ENCODE measurements at places on chromosomes 4 and X.
A peak's percentile ranks its signal among the peaks of the same experiment; 100 is the strongest.

DNA sequence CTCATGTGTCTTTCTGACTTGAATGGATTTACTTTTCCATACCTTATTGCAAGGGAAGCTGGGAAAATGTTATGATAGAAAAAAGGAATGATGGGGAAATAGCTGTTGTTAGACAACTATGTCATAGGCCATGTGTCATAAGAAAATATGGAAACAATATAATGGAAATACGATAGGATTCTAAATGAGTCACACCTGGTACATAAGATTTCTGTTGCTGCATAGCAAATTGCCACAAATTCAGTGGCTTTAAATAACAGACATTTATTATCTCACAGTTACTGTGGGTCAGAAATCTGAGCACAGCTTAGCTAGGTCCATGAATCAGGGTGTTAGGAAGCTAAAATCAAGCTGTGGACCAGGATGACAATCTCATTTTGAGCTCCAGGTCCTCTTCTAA is 44.6 kb upstream of the ANKRD50 start:
- H3K36me3 ChIP-seq: no peaks in the 10 kb centered on the region
- H3K27ac ChIP-seq: no peak overlapping the region
- no peak overlapping the region for H3K4me3 ChIP-seq

DNA sequence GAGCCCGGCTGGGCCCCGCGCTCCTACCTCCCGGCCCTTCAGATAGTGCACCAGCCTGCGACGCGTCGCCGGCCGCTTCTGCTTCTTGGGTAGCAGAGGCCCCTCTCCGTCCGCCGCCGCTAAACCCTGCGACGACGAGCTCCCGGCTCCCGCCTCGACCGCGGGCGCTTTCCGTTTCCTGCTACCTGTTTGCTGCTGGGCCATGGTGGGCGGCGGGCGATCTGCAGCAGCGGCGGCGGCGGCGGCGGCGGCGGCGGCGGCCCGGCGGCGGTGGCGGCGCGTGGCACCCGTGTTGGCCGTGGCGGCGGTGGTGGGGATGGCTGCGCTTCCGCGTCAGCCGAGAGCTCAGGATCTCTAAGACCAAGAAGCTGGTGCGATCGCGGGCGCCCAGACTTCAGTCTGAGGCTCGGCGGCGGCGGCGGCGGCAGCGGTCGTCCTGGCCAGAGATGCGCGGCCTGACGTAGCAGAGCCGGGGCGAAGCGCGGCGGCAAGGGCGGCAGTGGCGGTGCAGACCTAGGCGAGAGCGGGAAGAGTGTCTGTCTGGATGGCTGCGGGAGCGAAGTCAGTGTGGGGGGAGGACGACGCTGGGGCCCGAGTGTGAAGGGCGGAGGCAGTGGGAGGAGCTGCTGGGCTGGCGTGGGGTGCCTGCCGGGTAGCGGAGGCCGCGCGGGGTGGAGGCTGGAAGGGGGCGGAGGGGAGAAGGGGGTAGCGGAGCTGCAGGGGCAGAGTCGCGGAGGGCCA is at the start of gene DCAF12L2:
Gene DCAF12L2 (minus strand): TSS at position 569 of the 741 bp plus-strand sequence. CDS start 365 bp downstream, at position 204.
- peak within 1 kb of the TSS; percentile 38 for H3K4me3 ChIP-seq
- H3K27me3 ChIP-seq: no peaks in the 10 kb centered on the region
- peaks cover 2% of the 10 kb centered on the region for H3K36me3 ChIP-seq
- H3K4me1 ChIP-seq: peaks cover 6% of the 10 kb centered on the region
- H3K27ac ChIP-seq: peak within 1 kb of the TSS; percentile 33
- DNase-seq: no peak

GRCh38 chrX:74293343-74293946 is 10.5 kb upstream of the ZCCHC13 start:
- DNase-seq: peak; percentile 93
- H3K27me3 ChIP-seq: peaks cover 10% of the 10 kb centered on the region
- H3K36me3 ChIP-seq: no peaks in the 10 kb centered on the region
- peak overlapping the region; percentile 94 for H3K27ac ChIP-seq

- peaks cover 26% of the 10 kb centered on the region for H3K27me3 ChIP-seq
- DNase-seq: peak; percentile 4
- no peak overlapping the region for H3K4me3 ChIP-seq
Observed at GRCh38 chrX:20218836-20219505, 47.7 kb downstream of the RPS6KA3 start.

GRCh38 chrX:39726771-39727170 is 371.0 kb downstream of the BCOR start:
- peaks cover 24% of the 10 kb centered on the region for H3K27me3 ChIP-seq
- DNase-seq: no peak
- no peak overlapping the region for H3K27ac ChIP-seq
- H3K4me3 ChIP-seq: no peak overlapping the region

DNA sequence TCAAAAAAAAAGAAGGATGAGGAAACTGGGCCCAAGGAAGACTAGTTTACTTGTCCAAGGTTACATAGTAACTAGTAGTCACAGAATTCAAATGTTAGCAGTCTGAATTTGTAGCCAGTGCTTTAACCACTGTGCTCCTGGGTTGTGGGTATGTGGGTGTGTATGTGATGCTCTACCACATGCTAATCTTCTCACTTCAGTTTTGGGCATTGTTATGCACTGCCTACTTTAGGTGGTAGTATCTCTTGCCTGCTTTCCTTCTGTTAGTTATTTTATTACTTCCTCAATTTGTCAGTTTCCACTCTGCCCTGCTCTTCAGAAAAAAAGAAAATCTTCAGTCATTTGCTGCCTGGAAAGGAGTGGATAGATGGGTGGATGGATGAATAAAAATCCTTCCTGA is 219.2 kb downstream of the RPA4 start:
- no peaks in the 10 kb centered on the region for H3K36me3 ChIP-seq
- H3K27me3 ChIP-seq: no peaks in the 10 kb centered on the region
- no peak overlapping the region for H3K27ac ChIP-seq

- H3K27ac ChIP-seq: no peak overlapping the region
- H3K36me3 ChIP-seq: no peaks in the 10 kb centered on the region
- no peaks in the 10 kb centered on the region for H3K27me3 ChIP-seq
- DNase-seq: no peak
- no peaks in the 10 kb centered on the region for H3K4me1 ChIP-seq
Observed at GRCh38 chr4:123869286-123870215, 473.0 kb downstream of the SPRY1 start.

DNA sequence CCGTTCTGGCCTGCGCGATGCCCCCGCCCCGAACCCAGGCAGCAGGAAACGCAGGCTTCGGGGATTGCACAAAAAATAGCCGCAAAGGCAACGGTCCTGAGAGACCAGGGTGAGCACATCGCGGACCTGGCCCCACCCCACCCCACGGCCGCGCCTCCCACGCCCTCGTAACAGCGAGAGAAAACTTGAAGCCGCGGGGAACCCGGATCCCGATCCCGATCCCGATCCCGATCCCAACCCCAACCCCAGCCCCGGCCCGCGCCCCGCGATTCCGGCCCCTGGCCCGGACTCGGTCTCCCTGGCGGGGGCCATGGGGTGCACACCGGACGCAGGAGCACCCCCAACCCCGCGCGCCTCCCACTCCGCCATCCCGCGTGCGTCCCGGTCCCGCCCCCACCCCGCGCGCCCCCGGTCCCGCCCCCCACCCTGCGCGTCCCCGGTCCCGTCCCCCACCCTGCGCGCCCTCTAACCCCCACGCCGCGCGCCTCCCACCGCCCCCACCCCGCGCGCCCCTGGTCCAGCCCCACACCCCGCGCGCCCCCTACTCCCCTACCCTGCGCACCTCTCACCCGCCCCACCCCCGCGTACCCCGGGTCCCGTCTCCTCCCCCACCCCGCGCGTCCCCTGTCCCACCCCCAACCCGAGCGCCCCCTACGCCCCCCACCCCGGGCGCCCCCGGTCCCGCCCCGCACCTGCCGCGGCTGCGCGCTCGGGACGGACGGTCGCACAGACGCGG is 29.0 kb downstream of the NOP14 start:
- peak overlapping the region; percentile 64 for H3K27ac ChIP-seq
- H3K36me3 ChIP-seq: peaks cover 73% of the 10 kb centered on the region
- no peaks in the 10 kb centered on the region for H3K27me3 ChIP-seq
- peaks cover 46% of the 10 kb centered on the region for H3K4me1 ChIP-seq

GRCh38 chr4:177147668-177148067 is 162.0 kb upstream of the NEIL3 start:
- no peak for DNase-seq
- no peaks in the 10 kb centered on the region for H3K27me3 ChIP-seq
- no peaks in the 10 kb centered on the region for H3K4me1 ChIP-seq

- H3K4me1 ChIP-seq: no peaks in the 10 kb centered on the region
- no peaks in the 10 kb centered on the region for H3K36me3 ChIP-seq
- no peak overlapping the region for H3K27ac ChIP-seq
Observed at GRCh38 chrX:108148524-108148923, 56.9 kb downstream of the ATG4A start.

DNA sequence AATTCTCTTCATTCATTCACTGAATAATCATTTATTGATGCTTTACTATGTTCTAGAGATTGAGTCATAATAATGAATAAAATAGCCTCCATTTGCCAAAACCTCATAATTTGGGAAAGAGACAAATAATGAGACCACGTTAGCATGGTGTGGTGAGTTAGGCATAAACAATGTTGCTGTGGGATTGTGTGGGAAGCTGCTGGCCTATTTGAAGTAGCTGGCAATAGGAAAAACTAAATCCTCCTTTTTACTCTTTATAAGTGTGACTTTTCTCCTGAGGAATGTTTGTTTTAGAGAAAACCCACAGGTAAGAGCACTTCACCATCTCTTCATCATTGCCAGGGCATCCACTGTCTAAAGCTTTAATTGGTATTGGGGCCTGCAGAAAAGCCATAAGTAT is 95.3 kb downstream of the AREG start:
- H3K4me3 ChIP-seq: no peak overlapping the region
- no peaks in the 10 kb centered on the region for H3K27me3 ChIP-seq
- no peaks in the 10 kb centered on the region for H3K4me1 ChIP-seq
- H3K36me3 ChIP-seq: no peaks in the 10 kb centered on the region
- no peak overlapping the region for H3K27ac ChIP-seq
- DNase-seq: no peak

All from spinal cord (tissue), 10 donors.